ENCODE measurements at places on chromosomes 11 and 22. TPM values are rescaled to one million over a fixed set of nuclear protein-coding genes. Genes with fewer than 3 reads are reported as not detected.
A peak's percentile ranks its signal among the peaks of the same experiment; 100 is the strongest.

APOA5 gene
- not detected for polyA plus RNA-seq

DNA sequence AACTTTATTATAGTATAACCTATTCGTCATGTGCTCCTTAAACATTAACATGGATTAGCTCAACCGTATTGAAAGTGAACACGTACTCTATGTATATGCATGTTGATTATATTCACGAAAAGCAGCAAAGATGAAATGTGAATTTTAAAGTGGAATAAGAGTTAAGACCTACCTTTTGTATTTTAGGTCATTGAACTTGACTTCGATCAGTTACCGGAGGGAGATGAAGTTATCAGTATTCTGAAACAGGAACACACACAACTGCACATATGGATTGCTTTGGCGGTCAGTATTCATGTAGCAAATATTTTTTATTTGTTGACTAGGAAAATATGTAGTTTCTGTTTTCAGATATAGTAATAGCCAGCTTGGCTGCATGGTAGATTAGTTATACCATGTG is 1.4 kb downstream of the CTR9 start:
- no peak for DNase-seq

TOP3B gene
- 12.1 TPM for polyA plus RNA-seq

DNA sequence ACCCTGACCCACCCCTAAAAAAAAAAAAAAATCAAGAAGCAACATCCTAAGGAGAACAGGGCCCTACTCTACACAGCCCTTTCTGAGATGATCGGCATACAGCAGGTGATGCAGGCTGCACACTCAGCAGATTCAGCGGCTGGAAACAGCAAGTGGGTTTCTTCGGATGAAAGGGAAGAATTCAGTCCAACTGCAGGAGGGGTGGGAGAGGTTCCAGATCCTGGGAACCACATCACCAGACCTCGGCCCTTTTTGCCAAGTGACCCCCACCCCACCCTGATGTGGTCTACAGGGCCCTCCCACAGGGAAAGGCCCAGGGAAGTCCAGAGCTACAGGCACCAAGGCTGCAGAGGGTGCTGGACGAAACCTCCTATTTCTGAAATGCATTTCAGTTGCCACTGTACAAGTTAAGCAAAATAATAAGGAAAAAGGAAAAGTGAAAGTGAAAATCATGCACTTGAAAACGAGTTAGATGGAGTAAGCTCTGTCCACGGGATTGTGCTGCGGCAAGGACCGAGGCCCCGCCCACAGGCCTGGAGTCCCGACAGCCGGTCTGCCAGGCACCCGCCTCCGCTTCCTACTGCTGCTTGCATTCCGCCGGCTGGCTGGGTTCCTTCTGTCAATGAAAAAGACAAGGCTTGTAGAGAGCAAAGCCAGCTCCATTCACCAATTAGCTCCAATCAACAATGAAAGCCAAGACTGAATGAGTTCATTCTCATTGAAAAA is 16.0 kb upstream of the PHLDA2 start:
- DNase-seq: peak; percentile 84

GRCh38 chr11:127044535-127044934 is 44.0 kb upstream of the KIRREL3 start:
- no peak for DNase-seq

KMT5B gene
- polyA plus RNA-seq: 51.2 TPM

GRCh38 chr11:122746611-122747244 is 91.2 kb downstream of the UBASH3B start:
- DNase-seq: no peak

DNA sequence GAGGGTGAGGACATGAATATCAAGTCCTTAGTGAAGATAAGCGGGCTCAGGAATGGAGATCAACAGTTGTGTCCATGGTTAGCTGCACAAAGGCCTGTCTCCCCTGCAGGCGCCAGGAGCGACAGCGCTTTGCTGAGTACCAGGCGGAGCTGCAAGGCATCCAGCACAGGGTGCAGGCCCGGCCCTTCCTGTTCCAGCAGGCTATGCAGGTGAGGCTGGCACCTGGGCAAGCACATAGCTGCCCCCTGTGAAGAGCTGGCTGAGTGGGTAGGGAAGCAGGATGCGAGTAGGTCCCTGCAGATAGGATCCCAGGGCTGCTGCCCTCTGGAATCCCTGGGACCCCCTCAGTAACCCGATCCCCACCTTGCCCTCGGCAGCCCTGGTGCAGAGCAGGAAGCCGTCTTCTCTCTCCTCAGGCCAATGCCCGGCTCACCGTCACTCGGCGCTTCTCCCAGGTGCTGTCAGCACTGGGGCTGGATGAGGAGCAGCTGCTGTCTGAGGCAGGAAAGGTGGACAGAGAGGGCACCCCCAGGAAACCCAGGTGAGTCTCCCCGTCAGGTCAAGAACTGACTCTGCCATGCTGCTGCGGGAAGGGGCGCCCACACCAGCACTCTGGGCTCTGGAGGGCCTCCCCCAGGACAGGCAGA is 2.6 kb upstream of the SART1 start:
- no peak for DNase-seq

DNA sequence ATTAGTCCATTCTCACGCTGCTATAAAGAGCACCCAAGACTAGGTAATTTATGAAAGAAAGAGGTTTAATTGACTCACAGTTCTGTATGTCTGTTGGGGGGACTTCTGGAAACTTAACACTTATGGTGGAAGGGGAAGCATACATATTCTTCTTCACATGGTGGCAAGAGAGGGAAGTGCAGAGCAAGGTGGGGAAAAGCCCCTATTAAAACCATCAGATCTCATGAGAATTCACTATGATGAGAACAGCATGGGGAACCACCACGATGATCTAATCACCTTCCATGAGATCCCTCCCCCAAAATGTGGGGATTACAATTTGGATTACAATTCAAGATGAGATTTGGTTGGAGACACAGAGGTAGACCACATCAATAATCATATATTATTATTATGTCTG is 25.7 kb downstream of the CEP57 start:
- DNase-seq: no peak

- DNase-seq: no peak
Observed at GRCh38 chr11:84419616-84420015, 1133.4 kb upstream of the CCDC90B start.

PPP1R14B gene
- polyA plus RNA-seq: not detected

CABP2 gene
- polyA plus RNA-seq: not detected

GRCh38 chr11:131157678-131158077 is 212.7 kb upstream of the NTM start:
- DNase-seq: no peak

CD3D gene
- 0.41 TPM for polyA plus RNA-seq
